ENCODE measurements at places on chromosomes 2 and 18. TPM values are rescaled to one million over a fixed set of nuclear protein-coding genes. Genes with fewer than 3 reads are reported as not detected.

DNA sequence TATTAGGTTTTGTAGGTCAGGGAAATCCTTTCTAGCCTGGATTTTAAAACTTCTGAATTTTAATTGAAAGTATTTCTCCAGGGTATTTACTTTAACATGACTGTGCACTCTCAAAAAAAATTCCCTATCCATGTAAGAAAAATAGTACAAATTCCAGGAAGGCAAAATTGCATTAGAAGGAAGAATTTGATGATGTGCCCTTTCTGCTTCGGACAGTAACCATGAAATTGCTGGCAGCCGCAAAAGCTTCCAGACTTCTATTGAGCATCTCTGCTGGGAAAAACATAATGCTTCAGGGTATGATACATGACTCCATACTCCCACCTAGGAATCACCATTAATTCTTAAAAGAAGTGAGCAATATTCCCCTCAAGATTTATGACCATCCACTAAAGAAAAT is 17.2 kb upstream of the KLF7 start:
- no peak overlapping the region for H3K4me3 ChIP-seq
- DNase-seq: no peak
- H3K36me3 ChIP-seq: no peaks in the 10 kb centered on the region
- H3K27me3 ChIP-seq: no peaks in the 10 kb centered on the region
- H3K27ac ChIP-seq: no peak overlapping the region
- H3K4me1 ChIP-seq: no peaks in the 10 kb centered on the region

The ACMSD gene
- total RNA-seq: not detected

- no peak for DNase-seq
- no peaks in the 10 kb centered on the region for H3K27me3 ChIP-seq
- H3K27ac ChIP-seq: no peak overlapping the region
- H3K36me3 ChIP-seq: no peaks in the 10 kb centered on the region
- no peak overlapping the region for H3K4me3 ChIP-seq
Measured at GRCh38 chr2:194383401-194383800, 1273.6 kb upstream of the SLC39A10 start.

DNA sequence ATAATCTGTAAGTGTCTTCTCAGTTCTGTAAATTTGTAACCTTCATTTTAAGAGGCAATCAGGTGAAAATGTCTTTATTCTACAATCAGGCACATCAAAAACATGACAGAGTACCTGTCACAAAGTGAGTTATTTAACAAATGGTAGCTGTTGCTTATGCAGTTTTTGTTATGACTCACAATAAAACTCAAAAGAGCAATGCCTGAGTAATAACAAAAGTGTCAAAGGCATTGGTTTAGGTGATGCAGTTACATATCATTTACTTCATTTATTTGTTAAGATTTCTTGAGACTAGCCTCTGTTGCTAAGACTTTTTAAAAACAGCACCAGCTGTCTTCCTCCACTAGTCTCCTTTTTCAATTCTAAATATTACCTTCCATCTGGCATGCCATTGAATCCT is 177.8 kb downstream of the KIAA1328 start:
- no peak overlapping the region for H3K27ac ChIP-seq
- no peaks in the 10 kb centered on the region for H3K27me3 ChIP-seq
- no peaks in the 10 kb centered on the region for H3K4me1 ChIP-seq
- no peak for DNase-seq

GRCh38 chr2:8304821-8305766 is 376.8 kb upstream of the ID2 start:
- H3K27ac ChIP-seq: no peak overlapping the region
- no peaks in the 10 kb centered on the region for H3K27me3 ChIP-seq
- no peak overlapping the region for H3K4me3 ChIP-seq
- H3K4me1 ChIP-seq: no peaks in the 10 kb centered on the region

- H3K4me3 ChIP-seq: no peak overlapping the region
- H3K36me3 ChIP-seq: no peaks in the 10 kb centered on the region
Measured at GRCh38 chr2:136005462-136006196, 20.2 kb upstream of the DARS1 start.

Measured in colonic mucosa (tissue), 4 donors.